ENCODE measurements at places on chromosomes 3 and 15. TPM values are rescaled to one million over a fixed set of nuclear protein-coding genes. Genes with fewer than 3 reads are reported as not detected.

Gene CCR3
- total RNA-seq, result not detected

Gene TNFSF10
- total RNA-seq, result 2.7 TPM

Gene KCNAB1
- 0.13 TPM for total RNA-seq

Gene CLK3
- total RNA-seq, result 110 TPM

Gene MFAP1
- total RNA-seq, result 27.1 TPM

Gene P3H2
- 8.1 TPM for total RNA-seq

Gene SLC25A26
- total RNA-seq, result 20.6 TPM

Gene GATM
- total RNA-seq, result 0.96 TPM

Gene CD200R1
- not detected for total RNA-seq

Gene SLC38A3
- total RNA-seq, result 0.40 TPM

Gene SPTBN5
- 0.24 TPM for total RNA-seq

Gene SCN11A
- total RNA-seq, result under 0.01 TPM
